ENCODE measurements at places on chromosomes 5 and 9.

- DNase-seq: no peak
Observed at GRCh38 chr9:1049641-1050040, 516 bp upstream of the DMRT2 start.

DNA sequence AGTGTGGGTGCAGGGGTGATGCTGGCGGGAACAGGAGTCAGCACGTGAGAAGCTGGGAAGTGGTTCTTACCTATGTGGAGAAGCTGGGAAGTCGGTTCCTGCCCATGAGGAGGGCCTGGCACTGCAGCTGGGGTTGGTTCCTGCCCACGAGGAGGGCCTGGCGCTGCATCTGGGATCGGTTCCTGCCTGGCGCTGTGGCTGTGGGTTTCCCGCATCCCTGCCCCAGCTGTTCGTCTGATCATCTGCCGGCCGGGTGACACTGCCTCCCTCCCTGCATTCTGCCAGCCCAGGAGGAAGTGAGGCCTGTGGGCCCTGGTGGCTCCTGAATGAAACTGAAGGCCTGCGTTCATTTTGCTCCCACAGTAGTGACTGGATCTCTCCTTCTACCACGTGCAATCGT, 5.1 kb downstream of the OBP2A start:
- DNase-seq: no peak

DNA sequence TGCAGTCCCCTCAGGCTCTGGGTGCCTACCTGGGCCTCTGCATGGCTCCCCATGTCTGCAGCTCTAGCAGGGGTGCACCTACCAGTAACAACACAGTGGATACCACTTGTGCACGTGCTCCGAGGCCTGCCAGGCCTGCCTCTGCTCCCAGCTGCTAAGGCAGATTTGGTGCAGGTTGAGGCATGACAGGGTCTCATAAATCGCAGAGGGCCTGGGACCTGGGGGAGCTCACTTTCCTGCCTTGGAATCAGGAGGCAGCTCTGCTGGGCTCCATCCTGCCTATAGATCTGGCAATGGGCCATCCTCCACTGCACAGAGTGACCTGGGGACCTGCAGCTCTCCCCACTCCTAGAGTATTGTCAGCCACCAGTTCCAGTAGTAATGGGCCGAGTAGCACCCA, 121.9 kb upstream of the CXCL14 start:
- DNase-seq: no peak

DNA sequence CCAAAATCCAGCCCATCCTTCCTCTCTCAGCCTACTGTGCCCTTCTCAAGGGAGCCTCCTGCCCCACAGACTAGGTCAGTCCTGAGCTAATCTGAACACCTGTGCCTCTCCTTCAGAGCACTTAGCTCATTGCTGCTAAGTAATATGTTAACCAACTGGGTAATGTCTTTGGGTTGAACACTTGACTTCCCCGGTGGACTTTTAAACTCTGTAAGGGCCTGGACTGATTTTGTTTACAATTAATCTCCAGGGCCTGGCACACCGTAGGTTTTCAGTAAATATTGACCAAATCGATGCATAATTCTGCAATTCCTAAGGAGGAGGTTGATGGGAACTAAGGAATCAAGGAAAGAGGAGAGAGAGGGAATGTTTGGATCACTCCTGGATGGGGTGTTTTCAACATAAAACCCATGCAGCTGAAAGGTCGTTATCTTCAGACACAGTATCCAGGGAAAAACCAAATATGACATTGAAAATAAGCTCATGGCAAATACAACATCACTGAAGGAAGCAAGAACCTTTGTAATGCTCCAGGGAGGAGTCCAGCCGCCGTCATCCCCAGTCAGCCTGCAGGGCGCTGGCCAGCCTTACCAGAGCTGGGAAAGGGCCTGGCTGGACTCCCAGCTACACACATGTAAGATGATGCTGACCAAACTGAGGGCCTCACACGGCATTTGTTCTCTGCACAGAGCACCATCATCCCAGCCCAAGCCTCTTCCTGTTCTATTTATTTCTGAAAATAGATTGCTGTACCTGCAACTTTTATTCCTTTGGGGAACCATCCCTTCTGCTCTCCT, 166.3 kb downstream of the C5orf15 start:
- DNase-seq: no peak

- DNase-seq: no peak
Observed at GRCh38 chr9:135703726-135704125, 1.7 kb downstream of the KCNT1 start.

GRCh38 chr5:76947082-76947503, 5.8 kb upstream of the CRHBP start:
- no peak for DNase-seq

DNA sequence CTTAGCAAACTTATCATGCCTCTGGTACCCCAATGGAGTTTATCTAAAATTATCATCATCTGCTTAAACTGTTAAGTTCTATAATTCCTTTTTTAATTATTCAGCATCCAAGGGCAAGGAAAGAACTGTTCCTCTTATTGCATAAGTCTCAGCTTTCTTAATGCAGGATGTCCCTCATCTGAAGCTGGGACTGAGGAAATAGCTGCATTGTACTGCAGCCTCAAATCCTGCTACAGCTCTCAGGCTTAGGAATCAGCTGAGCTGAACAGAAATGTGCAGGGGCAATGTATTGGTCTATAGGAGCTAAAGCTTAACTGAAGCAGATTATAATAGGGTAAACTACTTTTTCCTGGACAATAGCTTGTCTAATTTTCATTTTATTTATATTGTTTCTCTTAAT, 48.0 kb downstream of the HAPLN1 start:
- DNase-seq: no peak

DNA sequence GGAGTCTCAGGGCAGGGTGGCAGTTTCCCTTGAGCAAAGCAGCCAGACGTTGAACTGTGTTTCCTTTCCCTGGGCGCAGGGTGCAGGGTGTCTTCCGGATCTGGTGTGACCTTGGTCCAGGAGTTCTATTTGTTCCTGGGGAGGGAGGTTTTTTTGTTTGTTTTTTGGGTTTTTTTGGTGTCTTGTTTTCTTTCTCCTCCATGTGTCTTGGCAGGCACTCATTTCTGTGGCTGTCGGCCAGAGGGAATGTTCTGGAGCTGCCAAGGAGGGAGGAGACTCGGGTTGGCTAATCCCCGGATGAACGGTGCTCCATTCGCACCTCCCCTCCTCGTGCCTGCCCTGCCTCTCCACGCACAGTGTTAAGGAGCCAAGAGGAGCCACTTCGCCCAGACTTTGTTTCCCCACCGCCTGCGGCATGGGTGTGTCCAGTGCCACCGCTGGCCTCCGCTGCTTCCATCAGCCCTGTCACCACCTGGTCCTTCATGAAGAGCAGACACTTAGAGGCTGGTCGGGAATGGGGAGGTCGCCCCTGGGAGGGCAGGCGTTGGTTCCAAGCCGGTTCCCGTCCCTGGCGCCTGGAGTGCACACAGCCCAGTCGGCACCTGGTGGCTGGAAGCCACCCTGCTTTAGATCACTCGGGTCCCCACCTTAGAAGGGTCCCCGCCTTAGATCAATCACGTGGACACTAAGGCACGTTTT, 3.5 kb upstream of the PHYHD1 start:
- DNase-seq: no peak

GRCh38 chr5:2639425-2639824, 112.1 kb downstream of the IRX2 start:
- DNase-seq: no peak

DNA sequence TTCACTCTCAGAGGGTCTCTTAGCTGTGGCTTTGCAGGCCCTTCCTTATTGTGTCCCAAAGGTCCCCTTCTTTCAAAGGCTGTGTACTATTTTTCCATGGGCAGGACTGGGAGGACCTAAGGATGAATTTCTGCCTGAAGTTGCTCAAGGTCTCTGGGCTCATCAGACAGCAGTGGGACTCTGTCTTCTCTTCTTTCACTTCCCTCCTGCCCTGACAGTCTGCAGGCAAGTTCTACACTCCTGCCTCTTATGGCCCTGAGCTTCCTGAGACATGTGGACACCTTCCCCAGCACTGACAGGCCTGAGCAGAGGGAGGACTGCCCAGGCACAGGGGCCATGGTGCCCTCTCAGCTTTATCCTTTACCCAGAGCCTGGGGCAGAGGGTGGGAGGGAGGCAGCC, 14.8 kb downstream of the ENHO start:
- no peak for DNase-seq

DNA sequence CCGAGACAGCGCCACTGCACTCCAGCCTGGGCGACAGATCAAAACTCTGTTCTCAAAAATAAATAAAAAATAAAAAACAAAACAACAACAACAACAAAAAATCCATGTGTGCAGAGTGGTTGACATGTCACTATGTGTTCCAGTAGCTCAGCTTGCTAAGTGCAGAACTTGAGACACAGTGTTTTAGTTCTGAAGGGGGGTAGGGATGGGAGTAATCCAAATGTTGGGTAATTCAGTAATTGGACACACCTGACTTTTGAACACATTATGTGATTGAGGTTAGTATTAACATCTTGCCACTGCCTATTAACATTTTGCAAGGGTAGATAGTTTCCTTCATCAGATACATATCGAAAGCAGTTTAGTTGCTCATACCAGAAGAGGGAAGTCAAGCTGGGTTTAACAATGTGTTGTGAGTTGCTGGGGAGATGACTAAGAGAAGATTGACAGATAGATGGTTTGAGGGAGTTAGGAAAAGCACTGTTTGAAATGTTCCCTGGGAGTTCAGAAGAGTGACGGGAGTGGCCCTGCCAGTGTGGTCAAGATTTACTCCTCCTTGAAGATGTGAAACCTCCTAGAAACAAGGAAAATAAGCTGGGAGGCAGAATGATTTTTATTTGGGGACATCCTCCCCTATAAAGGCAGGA, 928 bp downstream of the HACD4 start:
- no peak for DNase-seq

GRCh38 chr5:12959713-12960112, 984.8 kb downstream of the DNAH5 start:
- no peak for DNase-seq

- no peak for DNase-seq
Observed at GRCh38 chr5:64100203-64100602, 65.4 kb upstream of the RNF180 start.

DNA sequence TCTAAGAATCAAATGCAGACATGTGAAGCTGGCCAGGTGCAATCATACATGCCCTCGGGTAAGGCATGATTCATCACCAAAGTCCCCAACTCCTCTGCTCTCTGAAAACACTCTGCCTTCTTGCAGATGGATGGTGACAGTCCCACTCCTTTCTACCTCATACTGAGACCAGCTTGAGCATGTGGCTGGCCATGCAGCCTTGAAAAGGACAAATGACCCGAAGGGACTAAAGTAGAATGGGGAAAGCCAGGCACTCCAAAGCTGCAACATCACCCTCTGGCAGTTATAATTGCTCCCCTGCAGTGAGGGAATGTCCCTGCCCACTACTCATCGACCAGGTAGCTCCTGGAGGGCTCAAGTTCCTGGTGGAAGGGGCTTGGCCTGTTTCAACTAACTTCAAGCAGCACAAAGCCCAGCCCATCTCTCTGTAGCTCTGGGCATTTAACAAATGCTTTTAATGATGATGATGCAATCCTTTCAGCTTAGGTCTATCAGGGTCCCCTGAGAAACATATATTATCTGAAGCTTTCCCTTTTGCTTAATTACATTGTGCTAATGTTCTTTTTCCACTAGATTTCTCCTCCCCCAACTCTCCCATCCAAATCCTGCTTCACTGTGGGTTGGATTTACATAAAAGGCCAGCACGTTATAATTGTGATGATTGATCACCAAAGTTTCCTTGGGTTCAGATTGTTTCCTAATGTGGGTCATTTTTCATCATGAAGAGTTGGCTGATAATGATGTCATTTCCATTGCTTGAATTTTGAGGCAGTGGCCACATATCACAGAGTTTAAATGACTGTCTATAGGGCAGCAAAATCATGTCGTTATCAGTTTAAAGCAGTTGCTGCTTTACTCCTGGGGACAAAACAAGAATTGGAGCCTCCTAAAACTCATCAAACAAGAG, 436.5 kb upstream of the SLC30A5 start:
- DNase-seq: no peak

DNA sequence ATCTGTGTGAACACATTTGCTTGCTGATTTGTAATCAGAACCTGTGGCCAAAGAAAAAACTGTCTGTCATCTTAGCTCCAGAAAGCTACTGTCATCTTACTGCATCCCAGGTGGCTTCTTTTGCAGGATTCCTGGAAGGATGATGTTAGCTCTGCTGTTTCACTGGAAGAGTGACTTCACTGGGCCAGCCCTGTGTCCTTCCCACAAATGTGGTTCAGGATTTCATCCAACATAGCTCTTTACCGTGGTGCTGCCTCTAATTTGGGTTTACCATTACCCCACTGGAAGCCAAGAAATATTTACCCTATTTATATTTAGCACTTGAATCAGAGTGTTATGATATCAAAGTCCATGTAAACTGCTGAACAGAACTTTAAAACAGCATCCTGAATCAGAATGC, 501.0 kb downstream of the GADD45G start:
- no peak for DNase-seq

GRCh38 chr9:114484215-114484853, 20.9 kb downstream of the WHRN start:
- DNase-seq: no peak

GRCh38 chr9:124137944-124138335, 119.8 kb upstream of the NEK6 start:
- no peak for DNase-seq

- DNase-seq: no peak
Observed at GRCh38 chr9:116049456-116049855, 104.1 kb upstream of the PAPPA start.

DNA sequence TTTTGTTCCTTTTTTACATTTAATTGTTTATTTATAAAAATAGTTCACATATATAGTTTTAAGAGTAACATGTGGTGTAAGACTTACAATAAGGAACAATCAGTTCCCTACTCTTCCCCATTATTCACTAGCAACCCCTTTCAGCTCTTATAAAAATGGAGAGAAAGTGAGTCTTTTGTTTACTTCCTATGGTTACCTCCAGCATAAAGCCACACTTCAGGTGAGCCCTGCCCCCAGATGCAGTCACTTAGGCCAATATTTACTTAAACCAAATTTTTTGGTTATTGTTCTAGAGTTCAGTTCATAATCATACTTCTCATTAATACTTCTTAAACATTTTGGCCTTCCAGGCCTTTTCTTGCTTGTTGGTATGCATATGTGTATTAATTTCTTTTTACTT, 33.7 kb downstream of the UBE2R2 start:
- DNase-seq: no peak

DNA sequence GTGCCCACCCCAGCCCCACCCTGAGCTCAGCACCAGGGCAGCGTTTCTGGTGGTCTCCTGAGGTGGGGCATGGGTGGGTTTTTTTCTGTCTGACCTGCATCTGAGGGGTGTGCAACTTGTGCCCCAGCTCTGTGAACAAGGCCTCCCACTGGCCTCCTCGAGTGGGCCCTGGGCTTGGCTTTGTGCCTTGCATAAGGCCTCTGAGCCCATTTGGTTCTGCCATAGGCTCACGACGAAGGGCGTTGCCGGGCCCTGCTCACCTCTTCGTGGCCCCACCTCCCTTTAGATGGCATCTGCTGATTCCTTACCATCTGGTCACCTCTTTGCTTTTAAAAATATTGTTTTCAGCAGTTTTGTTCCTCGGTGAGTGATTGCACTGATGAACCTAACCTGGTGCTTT, 127.1 kb upstream of the COL5A1 start:
- DNase-seq: no peak
